ENCODE measurements at places on chromosomes 3 and 15.

- no peak for DNase-seq
Measured at GRCh38 chr3:157754451-157754850, 251.2 kb upstream of the VEPH1 start.

DNA sequence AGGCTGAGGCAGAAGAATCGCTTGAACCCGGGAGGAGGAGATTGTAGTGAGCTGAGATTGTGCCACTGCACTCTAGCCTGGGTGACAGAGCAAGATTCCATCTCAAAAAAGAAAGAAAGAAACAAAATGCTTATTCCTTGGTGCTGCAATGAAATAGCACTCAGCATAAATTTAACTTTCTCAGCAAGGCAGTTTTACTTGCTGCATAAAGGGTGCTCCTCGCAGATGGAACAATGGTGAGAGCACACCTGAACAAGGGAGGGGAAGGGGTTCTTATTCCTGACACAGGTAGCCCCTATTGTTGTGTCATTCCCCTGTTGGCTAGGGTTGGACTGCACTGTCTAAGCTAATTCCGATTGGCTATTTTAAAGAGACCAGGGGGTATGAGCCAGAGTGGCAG lies 17.1 kb downstream of the PAK2 start:
- DNase-seq = no peak

- DNase-seq = peak; percentile 47
Measured at GRCh38 chr15:84982301-84982920, 755 bp downstream of the PDE8A start.

- no peak for DNase-seq
Measured at GRCh38 chr15:40064231-40064894, 25.4 kb upstream of the SRP14 start.

DNA sequence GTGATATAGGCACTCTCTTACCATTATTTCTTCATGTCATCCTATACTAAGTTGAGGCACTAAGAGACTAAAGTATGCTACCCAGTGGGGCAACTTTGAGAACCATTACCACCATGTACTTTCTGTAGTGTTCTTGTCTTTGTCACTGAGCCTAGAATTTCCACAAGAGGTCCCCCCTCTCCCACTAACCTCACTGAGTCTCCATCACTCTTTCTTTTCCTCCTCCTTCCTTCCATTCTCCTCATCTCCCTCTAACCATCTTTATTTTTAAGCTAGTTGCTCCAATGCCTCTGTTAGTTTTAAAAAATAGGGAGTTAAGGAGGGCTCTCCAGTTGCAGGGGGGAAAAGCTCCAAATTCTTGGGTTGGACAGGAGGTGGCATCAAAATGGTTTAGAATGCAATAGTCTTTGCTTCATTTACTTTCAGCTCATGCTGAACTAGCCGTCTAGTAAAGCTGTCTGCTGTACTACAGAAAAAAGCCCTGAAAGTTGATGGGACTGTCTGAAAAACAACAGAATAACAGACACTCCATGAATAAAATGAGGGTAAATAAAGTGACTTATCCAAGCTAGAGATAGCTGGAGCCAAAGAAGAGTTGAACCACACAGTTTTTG lies 85.1 kb upstream of the MYRIP start:
- DNase-seq = no peak

DNA sequence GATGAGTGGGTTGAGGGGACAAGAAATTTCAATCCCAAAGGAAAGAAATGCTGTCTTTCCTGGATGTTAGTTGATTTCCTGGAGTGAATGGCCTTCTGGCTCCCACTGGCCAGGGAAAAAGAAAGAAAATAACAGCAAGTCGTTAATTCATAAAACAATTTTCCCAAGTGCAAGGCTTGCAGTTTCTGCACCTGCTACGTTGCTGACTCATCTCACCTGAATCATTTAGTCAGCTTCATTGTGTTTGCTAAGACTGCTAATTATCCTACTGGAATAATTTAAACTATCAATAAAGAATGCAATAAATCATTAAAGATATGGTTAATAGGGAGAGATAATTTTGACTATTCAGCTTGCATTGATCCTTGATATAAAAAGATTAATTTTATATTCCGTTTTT lies 387.6 kb downstream of the ROBO2 start:
- DNase-seq = no peak

DNA sequence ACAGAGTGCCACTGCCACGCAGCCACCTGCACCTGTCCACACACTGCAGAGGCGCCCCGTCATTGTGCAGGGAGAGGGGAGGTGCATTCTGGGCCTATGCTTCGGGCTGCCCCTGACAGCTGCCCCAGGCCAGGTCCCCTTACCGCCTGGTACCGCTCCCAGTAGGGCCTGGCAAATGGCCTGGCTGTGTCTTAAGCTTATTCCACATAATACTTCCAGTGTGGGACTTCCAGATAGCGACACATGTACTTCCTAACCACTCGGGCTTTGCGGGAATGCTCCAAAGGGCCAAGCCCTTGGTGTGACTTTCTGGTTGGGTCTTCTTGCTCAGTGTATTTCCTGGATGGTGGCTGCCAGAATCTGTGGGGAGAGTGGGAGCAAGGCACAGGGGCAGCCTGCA lies 254.3 kb upstream of the CHRNA7 start:
- no peak for DNase-seq

- no peak for DNase-seq
Measured at GRCh38 chr3:152443212-152444023, 174.7 kb downstream of the MBNL1 start.

DNA sequence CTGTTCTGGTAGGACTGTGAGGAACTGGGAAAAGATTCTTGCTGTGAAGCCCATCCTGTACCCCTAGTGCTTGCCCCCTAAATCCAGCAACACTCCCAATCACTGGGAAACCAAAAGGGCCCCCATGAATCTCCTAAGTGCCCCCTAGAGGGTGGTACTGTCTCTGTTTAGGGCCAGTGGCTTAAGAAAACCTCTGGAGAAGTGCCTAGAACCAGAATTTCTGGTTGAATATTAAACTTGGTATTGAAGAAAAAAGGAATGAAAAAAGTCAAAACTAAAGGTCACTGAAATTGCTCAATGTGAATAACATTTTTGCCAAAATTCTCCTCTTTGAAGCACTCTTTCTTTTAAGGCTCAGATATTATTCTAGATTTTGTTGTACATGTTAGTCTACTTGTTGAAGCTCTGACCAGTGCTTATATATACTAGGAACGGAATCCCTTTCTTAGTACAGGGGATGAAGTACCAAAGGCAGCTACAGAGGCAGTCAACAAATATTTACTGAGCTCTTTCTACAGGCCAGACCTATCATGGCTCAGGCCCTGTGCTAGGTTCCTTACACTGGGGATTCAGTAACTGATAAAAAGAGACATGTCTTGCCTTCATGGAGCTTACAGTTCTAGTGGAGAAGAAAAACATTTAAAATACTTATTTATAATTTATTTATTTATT lies 138.8 kb downstream of the MYLK start:
- no peak for DNase-seq

DNA sequence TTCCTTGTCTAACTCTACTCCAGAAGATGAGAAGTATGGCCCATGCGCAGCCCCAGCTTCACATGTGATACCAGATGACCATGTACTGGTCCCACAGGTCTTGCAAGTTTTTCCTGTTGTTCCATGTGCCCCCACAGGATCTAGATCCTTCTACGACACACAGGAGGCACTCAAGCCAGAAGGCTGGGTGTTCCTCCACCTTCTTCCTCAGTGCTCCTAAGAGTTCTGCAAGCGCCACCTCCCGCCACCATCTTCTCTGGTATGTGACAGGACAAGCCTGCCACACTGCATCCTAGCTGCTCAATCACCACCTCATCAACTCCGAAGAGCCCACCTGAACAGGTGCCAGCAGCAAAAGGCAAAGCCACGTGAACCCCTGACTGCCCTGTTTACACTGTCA lies 43.1 kb downstream of the XXYLT1 start:
- peak; percentile 9 for DNase-seq

DNA sequence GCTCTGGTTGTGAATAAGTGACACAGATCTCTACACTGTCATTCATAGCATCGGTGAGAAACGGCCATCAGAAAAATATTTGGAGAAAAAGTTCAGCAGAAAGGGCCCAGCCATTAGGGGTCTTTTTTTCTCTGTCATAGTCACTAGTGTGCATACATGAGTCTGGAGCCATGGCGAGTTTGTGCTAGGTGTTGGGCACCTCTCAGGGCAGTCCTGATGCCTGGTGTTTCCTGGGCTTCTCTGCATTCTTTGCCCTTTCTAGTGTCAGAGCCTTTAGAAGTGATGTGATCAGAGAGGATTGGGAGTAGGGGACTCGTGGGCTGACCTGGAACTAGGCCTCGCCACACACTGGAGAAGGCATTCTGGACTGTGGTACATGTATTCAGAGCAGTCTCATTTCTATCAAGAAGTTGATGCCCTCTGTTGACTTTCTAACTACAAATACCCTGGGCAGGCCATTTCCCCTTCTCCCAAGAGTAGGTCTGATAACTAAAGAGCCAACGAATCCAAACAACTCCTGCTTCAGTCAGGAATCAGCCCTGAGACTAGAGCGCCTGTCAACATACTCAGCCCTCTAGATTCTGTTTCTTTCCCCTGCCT lies 1.6 kb downstream of the KY start:
- no peak for DNase-seq

GRCh38 chr3:100634493-100635272 lies 25.3 kb downstream of the ADGRG7 start:
- DNase-seq = no peak

DNA sequence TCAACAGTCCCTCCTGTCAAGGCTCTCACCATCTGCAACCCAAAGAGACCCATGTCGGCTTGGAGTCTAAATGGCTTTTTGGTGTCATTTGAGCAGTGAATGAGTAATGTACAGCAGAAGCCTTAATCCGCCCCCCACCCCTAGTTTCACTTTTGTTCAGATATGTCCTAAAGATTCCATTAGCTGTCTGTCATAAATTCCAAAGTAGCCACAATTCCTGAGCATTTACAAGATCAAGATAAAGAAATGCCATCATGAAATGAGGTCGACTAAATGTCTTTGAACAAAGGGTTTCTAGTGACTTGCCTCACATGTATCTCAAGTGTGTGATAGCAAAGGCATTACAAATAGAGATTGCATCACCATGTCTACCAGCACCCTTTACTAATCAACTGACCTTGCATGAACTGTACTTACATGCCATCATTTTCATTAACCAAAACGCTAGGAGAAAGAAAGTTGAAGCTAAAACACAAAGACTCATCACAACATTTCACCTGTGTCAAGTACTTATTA lies 123.8 kb upstream of the PHLDB2 start:
- DNase-seq = no peak

DNA sequence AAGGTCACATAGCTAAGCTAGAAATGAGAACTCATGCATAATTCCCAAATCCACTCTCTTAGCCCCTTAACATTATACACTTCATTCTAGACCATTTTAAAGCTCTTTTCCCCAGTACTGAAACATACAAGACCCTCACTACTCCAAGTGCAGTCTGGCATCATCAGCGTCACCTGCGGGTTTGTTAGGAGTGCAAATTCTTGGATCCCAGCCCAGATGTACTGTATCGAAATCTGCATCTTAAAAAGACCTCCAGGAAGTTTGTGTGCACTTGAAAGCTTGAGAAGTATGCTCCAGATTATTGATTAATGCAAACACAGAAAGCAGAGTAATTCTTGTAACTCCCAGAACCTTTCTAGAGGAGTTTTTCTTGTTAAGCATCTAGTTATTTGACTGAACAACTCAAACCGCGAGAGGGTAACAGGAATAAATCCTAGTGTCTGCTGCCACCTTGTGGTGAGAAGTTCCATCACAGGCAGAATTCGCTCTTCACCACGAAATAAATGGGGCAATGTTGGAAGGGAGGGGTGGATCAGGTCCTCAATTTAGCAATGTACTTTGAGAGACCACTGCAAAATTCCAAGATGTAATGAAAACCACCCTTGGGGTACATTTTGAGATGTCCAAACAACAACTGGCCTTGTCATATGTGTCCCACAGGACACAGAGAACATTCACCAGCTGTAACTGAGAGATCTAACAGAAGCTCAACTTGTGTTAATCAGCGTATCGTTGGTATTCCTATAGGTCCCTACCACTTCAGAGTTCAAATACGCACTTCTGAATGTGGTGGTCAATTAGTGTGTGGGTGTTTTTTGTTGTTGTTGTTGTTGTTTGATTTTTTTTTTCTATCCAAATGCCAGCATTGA lies 583 bp upstream of the C3orf49 start:
- DNase-seq = peak; percentile 63

GRCh38 chr3:57729334-57730045 lies 26.6 kb upstream of the SLMAP start:
- DNase-seq = no peak

DNA sequence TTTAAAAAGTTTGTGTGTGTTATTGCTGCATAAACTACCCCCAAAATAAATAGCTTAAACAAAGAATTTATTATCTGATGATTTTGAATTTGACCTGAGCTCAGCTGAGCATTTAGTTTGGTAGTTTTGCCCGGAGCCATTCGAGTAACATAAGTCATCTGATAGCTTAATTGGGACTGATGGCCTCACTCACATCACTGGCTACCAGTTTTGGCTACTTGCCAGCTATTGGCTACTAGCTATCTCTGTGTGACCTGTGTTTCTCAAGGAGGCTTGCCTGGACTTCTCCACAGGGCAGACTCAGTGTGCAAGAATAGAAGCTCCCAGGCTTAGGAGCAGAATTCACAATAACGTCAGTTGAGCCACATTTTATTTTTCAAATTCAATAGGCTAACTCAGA lies 9.0 kb downstream of the CNTN3 start:
- DNase-seq = no peak

DNA sequence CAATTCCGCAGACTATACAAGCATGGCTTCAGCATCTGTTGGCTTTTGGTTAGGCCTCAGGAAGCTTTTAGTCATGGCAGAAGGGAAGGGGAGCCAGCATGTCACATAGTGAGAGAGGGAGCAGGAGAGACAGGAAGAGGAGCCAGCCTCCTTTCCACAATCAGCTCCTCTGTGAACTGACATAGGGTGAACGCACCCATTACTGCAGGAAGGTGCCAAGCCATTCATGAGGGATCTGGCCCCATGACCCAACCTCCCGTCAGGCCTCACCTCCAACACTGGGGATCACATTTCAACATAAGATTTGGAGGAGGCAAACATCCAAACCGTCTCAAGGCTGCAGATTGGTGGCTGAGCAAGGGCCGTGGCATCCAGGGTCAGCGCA lies 106.3 kb downstream of the LRRK1 start:
- DNase-seq = no peak

- DNase-seq = no peak
Measured at GRCh38 chr15:77580996-77581682, 51.6 kb downstream of the LINGO1 start.

DNA sequence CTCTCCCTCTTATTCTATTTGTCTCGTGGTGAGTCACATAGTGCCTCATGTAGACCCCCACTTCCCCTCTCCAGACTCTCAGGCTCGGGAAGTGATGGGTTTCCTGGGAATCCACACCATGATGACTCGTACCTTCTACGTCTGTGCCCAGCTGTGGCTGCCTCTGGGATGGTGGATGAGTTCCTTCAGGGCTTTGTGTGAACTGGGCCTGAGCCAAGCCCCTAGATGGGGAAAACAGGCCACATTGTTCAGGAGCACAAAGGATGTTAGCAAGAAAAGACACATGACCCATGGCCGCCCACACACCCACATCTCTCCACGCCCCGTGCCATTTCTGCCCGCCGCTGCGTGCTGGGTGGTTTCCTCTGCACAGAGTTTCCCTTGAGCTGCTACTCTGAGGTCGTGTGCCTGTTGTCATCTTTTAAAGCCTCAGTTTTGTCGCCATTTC lies 10.5 kb downstream of the ISG20 start:
- DNase-seq = peak; percentile 83
